Chondrocyte (in vitro differentiated cells): ENCODE measurements at places on chromosomes 16 and 17. TPM values are rescaled to one million over a fixed set of nuclear protein-coding genes. Genes with fewer than 3 reads are reported as not detected.
A peak's percentile ranks its signal among the peaks of the same experiment; 100 is the strongest.

- no peak for DNase-seq
Measured at GRCh38 chr17:16428098-16428882, 12.9 kb downstream of the TRPV2 start.

- no peak for DNase-seq
Measured at GRCh38 chr17:8707332-8708024, 37.2 kb downstream of the CCDC42 start.

CD68 gene
- total RNA-seq: 1.2 to 3.3 TPM (median 2.6 TPM) in 3 replicates

- DNase-seq: peak; percentile 20
Measured at GRCh38 chr17:27522028-27522635, 65.9 kb downstream of the KSR1 start.

GRCh38 chr17:10631048-10631700, 25.9 kb downstream of the MYH3 start:
- no peak for DNase-seq

TNFSF13 gene
- total RNA-seq: 0.48 to 1.9 TPM (median 1.7 TPM) in 3 replicates

CES4A gene
- total RNA-seq: 1.6 to 6.6 TPM (median 2.6 TPM) in 3 replicates

GRCh38 chr16:81717662-81718189, 61.4 kb upstream of the PLCG2 start:
- peak; percentile 27 for DNase-seq

DNA sequence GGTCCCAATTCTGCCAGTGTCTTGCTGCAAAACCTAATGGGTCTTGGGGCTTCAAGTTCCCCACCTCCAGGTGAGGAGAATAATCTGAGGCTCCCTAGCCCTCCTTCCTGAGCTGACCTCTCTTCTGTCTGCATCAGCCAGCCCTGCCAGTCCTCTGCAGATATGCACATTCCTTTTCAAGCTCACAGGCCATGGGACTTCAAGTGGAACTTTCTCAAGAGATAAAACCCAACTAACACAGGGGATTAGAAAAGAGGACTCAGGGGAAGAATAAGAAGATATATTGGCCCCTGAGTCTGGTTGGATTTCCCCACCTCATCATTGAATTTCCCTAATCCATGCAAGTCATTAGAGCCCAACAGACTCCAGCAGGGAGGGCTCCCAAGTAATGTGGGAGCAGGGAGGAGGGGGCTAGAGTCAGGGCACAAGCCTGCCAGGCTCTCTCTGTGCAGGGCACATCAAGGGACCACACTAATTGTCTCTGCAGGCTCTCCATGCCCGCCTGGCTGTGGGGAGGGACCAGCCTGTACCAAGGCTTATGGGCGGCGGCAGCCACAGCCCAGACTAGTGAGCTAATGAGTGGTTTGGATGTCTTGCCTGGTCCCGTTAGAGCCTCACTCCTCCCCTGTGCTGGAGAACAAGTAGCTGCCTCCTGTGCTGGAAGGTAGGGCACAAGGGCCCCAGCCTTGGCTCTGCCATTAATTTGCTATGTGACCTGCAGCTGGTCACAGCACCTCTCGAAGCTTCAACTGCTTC, 1.2 kb downstream of the KRT14 start:
- DNase-seq: no peak

- DNase-seq: no peak
Measured at GRCh38 chr16:3152991-3153368, 18.2 kb downstream of the ZNF213 start.

TEDC2 gene
- total RNA-seq: 3.9 to 6.5 TPM (median 5.5 TPM) in 3 replicates

DNA sequence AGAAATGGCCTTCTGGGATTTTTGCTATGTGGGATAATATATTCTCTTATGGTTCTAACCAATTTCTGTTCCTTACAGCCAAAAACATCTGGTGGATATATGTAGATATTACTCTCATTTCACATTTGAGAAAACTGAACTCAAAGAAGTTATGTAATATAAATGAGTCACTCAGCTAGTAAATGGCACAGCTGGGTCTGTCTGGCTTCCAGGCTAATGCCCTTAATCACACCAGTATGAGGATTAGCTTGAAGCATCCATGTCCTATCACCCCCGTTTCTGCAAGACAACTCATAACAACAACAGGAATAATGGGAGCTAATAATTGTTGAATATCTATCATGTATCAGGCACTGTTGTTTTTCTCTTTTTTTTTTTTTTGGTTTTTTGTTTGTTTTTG, 34.4 kb upstream of the USP7 start:
- DNase-seq: no peak

TEX14 gene
- total RNA-seq: 0.05 to 0.08 TPM in 2 of 3 replicates, not detected in the other

GRCh38 chr16:83231729-83232128, 576.0 kb upstream of the HSBP1 start:
- DNase-seq: no peak

DNA sequence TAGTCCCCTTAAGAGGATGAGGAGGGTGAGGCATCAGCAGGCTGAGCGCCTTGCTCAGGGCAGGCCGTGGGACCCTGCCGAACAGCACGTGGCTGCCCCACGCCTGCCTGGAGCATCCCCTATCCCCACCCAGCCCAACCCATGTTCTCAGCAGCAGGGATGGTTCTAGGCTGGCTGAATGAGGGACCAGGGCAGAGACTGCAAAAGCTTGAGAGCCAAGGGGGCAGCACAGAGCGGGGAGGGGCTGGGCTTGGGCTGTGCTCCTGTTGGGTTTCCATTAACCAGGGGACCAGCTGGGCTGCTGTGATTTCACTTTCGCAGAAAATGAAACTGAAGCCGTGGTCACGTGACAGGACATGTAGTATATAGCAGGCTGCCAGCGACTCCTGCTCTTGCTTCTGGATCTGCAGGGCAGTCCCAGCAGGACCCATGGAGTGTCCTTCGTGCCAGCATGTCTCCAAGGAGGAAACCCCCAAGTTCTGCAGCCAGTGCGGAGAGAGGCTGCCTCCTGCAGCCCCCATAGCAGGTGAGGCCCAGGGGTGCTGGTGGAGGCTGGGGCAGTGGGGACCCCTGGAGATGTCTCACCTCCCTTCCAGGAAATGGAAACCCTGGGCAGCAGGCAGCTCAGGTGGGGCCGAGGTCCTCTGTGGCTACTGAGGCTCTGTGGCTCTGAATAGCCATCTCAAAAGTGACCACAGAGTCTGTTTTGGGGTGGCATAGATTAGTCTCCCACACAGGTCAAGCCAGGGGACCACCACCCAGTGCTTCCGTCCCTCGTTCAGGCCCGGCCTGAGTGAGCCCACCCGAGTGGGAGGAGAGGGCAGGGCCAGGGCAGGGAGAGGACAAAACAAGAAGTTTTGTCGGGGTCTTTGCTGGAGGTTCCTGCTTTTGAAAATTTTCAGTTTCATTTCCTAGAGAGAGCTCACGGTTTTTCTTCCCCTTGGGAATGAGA, 2.9 kb downstream of the RNF213 start:
- DNase-seq: no peak

- no peak for DNase-seq
Measured at GRCh38 chr17:27810902-27811557, 10.7 kb upstream of the NOS2 start.

EVI2B gene
- total RNA-seq: 0.21 TPM in 1 of 3 replicates, not detected in the others

CCL14 gene
- total RNA-seq: not detected in 3 replicates

TBC1D3D gene
- total RNA-seq: 0.27 TPM in 1 of 3 replicates, not detected in the others

GRCh38 chr16:67192781-67193361, 916 bp downstream of the E2F4 start:
- no peak for DNase-seq

HID1 gene
- 4.7 to 7.7 TPM (median 5.2 TPM) in 3 replicates for total RNA-seq

- no peak for DNase-seq
Measured at GRCh38 chr17:10059684-10060211, 138.7 kb downstream of the GAS7 start.

GRCh38 chr17:40347319-40348135, 17.0 kb downstream of the GJD3 start:
- DNase-seq: no peak

PRAC1 gene
- not detected in 3 replicates for total RNA-seq

DNA sequence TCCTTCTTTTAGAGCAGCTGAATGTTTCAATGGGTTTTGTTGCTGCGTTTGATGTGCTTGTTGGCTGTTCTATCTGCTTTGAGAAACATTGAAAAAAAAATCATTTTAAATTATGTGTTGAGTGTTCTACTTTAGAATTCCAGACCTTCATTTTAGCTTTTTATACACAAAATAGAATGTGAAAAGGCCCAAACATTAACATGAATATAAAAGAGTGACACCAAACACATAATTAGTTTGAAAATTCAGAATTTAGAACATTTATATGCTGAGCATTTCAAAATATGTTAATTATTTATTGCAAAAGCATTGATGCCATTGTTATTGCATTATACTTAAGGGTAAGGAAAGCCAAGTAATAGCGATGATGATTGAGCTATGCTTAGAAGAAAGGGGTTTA, 2.9 kb downstream of the NFAT5 start:
- DNase-seq: no peak

KRT39 gene
- not detected in 3 replicates for total RNA-seq

ZNF423 gene
- 4.7 to 7.9 TPM (median 5.0 TPM) in 3 replicates for total RNA-seq

- DNase-seq: no peak
Measured at GRCh38 chr16:30004811-30005242, 6.0 kb downstream of the DOC2A start.

DNA sequence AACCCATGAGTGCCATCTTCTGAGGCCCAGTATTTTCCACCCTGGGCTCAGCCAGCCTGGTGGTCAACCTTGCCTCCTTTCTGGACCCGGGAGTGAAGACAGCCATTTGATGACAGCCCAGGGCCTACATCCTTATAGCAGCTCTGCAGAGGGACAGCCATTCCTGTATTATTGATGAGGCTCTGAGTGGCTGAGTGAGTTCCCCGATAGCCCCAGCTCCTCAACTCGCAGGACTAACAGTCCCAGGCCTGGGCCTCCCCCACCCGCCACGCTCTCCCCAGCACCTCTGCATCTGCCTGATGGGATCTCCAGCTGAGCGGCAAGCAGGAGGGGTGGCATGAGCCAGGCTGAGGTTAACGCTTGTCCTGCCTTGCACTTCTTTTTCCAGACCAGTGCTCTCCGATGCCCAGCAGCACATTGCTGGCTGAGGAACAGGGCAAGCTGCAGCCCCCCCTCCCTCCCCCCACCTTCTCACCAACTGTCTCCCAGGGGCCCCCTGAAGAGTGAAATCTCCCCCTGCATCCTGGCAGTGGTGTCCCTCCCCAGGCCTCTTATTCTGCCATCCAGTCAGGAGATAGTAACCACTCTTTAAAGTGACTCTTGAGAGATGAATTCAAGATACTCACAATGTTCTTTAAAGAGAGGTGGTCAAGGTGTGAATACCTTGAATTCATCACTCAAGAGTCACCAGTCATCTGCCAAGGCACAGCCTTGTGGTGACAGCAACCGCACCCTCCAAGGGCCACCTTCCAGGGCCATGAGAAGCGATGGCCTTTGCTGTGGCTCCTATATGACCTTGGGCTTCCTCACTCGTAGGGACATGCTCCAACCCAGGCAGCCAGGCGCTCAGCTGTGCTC, 23.5 kb downstream of the CACNG5 start:
- no peak for DNase-seq

- no peak for DNase-seq
Measured at GRCh38 chr17:27975146-27976011, 67.1 kb upstream of the NLK start.

DECR2 gene
- total RNA-seq: 21.8 to 25.1 TPM (median 22.2 TPM) in 3 replicates

DNA sequence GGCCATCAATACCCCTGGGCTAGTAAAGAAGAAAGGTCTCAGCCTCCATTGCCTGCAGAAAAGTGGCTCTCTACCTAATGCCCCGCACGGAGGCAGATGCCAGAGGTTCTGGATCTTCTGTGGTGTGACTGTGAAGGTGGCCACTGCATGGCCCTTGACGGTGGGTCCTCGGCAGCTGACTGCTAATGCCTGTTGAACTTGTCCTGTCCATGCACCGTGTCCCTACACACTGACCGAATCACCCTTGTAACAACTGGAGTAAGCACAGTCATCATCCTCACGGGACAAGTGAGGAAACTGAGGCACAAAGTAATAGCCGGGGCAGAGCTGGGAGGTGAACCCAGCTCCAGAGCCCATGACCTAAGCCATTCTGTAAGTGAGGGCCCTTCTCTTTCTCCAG, 48.8 kb downstream of the MYH11 start:
- DNase-seq: peak; percentile 69

GRCh38 chr17:66492561-66493005, 190.2 kb downstream of the PRKCA start:
- DNase-seq: no peak

- no peak for DNase-seq
Measured at GRCh38 chr17:58529275-58529674, 14.8 kb upstream of the MTMR4 start.

SEZ6L2 gene
- 10.9 to 17.0 TPM (median 16.3 TPM) in 3 replicates for total RNA-seq

DNA sequence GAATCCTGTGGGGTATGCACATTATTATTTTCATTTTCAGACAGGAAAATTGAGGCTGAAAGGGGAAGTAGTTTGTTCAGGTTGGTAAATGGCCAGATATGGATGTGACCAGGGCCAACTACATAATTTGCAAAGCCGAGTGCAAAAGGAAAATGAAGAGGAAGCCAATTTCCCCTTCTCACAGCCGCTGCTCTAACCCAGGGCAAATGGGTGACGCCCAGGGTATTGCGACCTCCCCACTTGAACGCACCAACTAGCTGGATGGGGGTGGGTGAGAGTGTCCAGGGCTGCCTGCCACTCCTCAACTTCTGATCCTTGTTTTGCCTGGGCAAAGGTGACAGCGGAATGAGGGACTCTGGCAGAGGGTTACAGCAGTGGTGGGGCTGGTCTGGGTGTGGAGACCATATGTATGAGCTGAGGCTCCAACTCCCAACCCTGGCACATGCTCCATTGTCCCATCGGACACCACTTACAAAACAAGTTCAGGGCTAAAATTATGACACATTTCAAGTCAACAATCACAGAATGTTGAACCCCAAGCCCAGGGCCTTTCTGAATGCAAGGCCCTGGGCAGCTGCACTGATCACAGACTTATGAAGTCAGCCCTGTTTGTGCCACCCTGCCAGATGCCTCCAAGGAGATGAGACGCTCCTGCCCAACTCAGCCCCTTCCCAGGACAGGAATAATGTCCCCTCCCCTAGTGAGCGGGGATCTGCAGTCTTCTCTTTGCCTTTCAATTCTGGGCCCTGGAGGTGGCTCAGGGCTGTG, 1.7 kb downstream of the ANKRD40CL start:
- no peak for DNase-seq

GRCh38 chr16:17369421-17370222, 101.1 kb downstream of the XYLT1 start:
- no peak for DNase-seq

GRCh38 chr17:42904110-42904469, 3.5 kb downstream of the G6PC1 start:
- peak; percentile 25 for DNase-seq

IL21R gene
- total RNA-seq: 2.1 to 11.3 TPM (median 2.2 TPM) in 3 replicates

GRCh38 chr17:27878776-27879562, 14.2 kb downstream of the LYRM9 start:
- no peak for DNase-seq

DNA sequence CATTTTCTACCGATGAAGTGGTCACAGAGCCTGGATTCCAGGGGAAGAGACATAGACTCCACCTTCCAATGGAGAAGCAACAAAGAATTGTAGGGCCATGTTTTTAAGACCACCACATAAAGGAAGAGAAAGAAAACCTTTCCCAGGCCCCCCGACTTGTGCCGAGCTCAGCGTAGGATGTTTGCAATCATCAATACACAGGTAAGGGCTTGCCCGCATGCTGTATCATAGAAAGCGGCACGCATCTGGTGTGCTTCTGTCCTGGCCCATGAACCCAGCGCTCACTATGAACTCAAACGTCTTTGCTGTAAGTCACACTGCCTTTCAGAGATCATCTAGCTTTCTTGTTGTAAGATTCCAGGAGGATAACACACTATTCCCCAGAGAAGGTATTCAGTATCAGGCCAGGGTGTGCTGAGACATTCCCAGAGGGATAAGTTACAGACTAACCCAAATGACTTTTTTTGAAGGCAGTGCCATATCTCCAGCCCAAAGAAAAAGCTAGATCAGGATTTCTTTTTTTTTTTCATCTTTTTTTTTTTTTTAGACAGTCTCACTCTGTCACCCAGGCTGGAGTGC, 79.5 kb upstream of the RPL38 start:
- DNase-seq: no peak

GRCh38 chr16:4487955-4488498, 11.8 kb downstream of the HMOX2 start:
- DNase-seq: no peak
